ENCODE measurements at places on chromosomes 6 and 20. TPM values are rescaled to one million over a fixed set of nuclear protein-coding genes. Genes with fewer than 3 reads are reported as not detected.

- H3K27me3 ChIP-seq: no peaks in the 10 kb centered on the region
- H3K27ac ChIP-seq: no peak overlapping the region
- no peak for DNase-seq
- H3K4me3 ChIP-seq: no peak overlapping the region
Observed at GRCh38 chr6:135129136-135129856, 51.8 kb upstream of the MYB start.

GRCh38 chr6:116697480-116697879 lies 16.5 kb downstream of the KPNA5 start:
- no peaks in the 10 kb centered on the region for H3K27me3 ChIP-seq
- H3K27ac ChIP-seq: no peak overlapping the region
- DNase-seq: no peak
- no peaks in the 10 kb centered on the region for H3K36me3 ChIP-seq
- no peaks in the 10 kb centered on the region for H3K4me1 ChIP-seq

Gene HLA-DQB2
- total RNA-seq: 1.6 TPM

Gene CEP57L1
- 14.1 TPM for total RNA-seq

Gene AVP
- total RNA-seq: not detected

Gene SIGLEC1
- total RNA-seq: 2.0 TPM

GRCh38 chr6:36986704-36987047 lies 680 bp upstream of the MTCH1 start:
- DNase-seq: no peak
- peak overlapping the region; percentile 96 for H3K27ac ChIP-seq
- peaks cover 17% of the 10 kb centered on the region for H3K4me1 ChIP-seq
- no peaks in the 10 kb centered on the region for H3K36me3 ChIP-seq
- H3K27me3 ChIP-seq: no peaks in the 10 kb centered on the region

- no peak overlapping the region for H3K27ac ChIP-seq
- no peak for DNase-seq
- no peaks in the 10 kb centered on the region for H3K27me3 ChIP-seq
- no peaks in the 10 kb centered on the region for H3K4me1 ChIP-seq
Observed at GRCh38 chr6:131682442-131682841, 18.8 kb downstream of the OR2A4 start.

GRCh38 chr6:26104457-26105108 lies 17.4 kb downstream of the HFE start:
- DNase-seq: no peak
- no peaks in the 10 kb centered on the region for H3K27me3 ChIP-seq
- peak overlapping the region; percentile 70 for H3K4me3 ChIP-seq
- H3K4me1 ChIP-seq: no peaks in the 10 kb centered on the region
- H3K36me3 ChIP-seq: no peaks in the 10 kb centered on the region

Gene ZNF311
- 3.7 TPM for total RNA-seq

GRCh38 chr20:2349801-2350200 lies 30.9 kb upstream of the TGM6 start:
- no peaks in the 10 kb centered on the region for H3K27me3 ChIP-seq
- no peaks in the 10 kb centered on the region for H3K4me1 ChIP-seq
- no peak overlapping the region for H3K4me3 ChIP-seq
- DNase-seq: no peak
- no peaks in the 10 kb centered on the region for H3K36me3 ChIP-seq

Gene PSORS1C2
- total RNA-seq: not detected

GRCh38 chr6:80523010-80523409 lies 416.5 kb downstream of the BCKDHB start:
- no peaks in the 10 kb centered on the region for H3K36me3 ChIP-seq
- H3K4me3 ChIP-seq: peak overlapping the region; percentile 7
- H3K27ac ChIP-seq: no peak overlapping the region

GRCh38 chr20:51584737-51585136 lies 42.2 kb upstream of the NFATC2 start:
- H3K36me3 ChIP-seq: no peaks in the 10 kb centered on the region
- no peak overlapping the region for H3K4me3 ChIP-seq
- H3K4me1 ChIP-seq: no peaks in the 10 kb centered on the region
- no peaks in the 10 kb centered on the region for H3K27me3 ChIP-seq
- DNase-seq: no peak
- no peak overlapping the region for H3K27ac ChIP-seq

DNA sequence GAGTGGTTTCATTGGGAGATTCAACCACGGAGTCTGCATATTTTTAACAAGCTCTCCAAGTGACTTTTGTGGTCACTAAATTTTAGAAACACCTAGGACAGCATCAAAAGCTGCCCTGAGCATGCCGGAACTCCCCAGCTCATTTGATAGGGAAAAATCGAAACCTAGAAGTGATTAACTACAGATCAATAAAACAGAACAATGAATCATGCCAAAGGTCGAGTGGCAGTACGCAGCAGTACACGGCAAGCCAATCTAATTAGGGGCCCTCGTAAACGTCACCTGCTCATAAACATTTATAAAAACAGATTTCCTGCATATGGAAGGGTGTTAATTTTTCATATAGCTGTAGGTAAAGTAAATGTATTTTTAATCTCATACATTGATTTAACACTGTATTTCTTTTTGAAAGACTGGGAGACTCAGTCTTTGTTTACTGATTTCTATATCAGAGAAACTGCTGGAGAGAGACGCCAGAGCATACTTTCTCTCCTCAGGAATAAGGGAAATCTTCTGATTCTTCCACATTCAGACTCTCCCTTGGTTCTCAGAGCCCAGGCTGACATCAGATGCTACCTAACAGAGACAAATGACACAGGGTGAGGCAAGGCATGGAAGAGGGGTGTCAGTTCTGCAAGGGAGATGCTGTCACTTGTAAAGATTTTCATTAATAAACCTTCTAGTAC lies 232.5 kb downstream of the PTPRT start:
- no peak overlapping the region for H3K27ac ChIP-seq
- DNase-seq: no peak
- H3K36me3 ChIP-seq: no peaks in the 10 kb centered on the region
- no peak overlapping the region for H3K4me3 ChIP-seq
- H3K4me1 ChIP-seq: no peaks in the 10 kb centered on the region

Gene TFAP2D
- not detected for total RNA-seq

DNA sequence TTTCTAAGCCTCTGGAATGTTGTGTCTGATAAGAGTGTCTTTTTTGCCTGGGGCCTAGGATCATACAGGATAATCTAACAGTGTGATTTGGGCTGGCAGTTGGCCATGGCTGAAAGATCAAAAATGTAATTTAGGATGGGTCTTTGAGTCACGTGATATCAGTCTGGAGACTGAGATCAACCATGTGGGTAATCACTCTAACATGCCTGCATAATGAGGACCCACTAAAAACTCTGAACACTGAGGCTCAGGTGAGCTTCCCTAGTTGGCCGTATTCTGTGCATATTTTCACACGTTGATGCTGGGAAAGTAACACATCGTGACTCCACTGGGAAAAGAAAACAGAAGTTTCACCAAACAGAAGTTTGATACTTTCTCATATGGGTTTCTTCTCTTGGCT lies 6.3 kb upstream of the MMS22L start:
- no peak for DNase-seq
- no peak overlapping the region for H3K27ac ChIP-seq
- H3K4me1 ChIP-seq: no peaks in the 10 kb centered on the region
- H3K36me3 ChIP-seq: no peaks in the 10 kb centered on the region

DNA sequence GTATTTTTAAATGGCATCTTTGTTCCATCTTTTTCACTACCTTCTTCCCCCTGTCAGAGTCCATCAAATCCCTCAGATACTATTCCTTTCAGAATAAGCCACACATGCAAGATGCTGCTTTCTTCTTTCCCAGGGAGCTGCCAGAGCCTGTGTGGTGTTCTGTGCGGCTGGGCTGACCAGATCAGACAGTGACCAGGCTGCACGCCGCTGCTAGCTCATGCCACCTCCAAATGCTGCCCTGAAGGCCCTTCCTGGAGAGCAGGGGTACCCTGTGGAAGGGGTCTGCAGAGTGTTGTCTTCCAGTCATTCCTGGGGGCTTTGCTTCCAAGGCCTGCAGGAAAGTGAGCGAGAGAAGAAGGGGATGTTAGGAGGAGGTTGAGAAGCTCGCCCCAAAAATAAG lies 179.1 kb upstream of the SUPT3H start:
- no peak for DNase-seq
- no peaks in the 10 kb centered on the region for H3K4me1 ChIP-seq
- H3K27me3 ChIP-seq: no peaks in the 10 kb centered on the region
- no peaks in the 10 kb centered on the region for H3K36me3 ChIP-seq
- no peak overlapping the region for H3K4me3 ChIP-seq
- H3K27ac ChIP-seq: peak overlapping the region; percentile 72

GRCh38 chr6:64100702-64101303 lies 465.2 kb downstream of the PHF3 start:
- no peak overlapping the region for H3K4me3 ChIP-seq
- H3K36me3 ChIP-seq: no peaks in the 10 kb centered on the region
- H3K27ac ChIP-seq: no peak overlapping the region
- no peaks in the 10 kb centered on the region for H3K27me3 ChIP-seq

DNA sequence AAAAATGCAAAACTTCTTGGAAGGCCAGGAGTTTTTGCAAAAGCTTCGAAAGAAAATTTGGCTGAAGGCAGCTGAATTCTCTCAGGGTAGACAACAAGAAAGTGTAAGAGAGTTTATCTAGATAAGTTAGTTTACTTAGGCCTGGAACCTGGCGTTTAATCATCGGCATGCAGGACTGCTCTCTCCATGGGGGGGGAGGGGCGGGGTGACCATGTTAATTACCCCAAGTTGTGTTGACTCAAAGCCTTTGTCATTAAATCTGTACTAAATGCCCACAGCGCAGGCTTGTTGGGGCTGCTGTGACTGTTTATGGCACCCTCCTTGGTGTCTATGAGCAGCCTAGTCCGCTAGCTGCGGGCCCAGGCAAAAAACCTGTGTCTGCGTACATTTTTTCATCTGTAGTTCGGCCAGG lies 20.1 kb upstream of the ZNF451 start:
- no peak for DNase-seq
- no peaks in the 10 kb centered on the region for H3K27me3 ChIP-seq
- no peaks in the 10 kb centered on the region for H3K4me1 ChIP-seq
- H3K4me3 ChIP-seq: no peak overlapping the region
- H3K36me3 ChIP-seq: no peaks in the 10 kb centered on the region

Gene ZSCAN23
- 5.6 TPM for total RNA-seq

DNA sequence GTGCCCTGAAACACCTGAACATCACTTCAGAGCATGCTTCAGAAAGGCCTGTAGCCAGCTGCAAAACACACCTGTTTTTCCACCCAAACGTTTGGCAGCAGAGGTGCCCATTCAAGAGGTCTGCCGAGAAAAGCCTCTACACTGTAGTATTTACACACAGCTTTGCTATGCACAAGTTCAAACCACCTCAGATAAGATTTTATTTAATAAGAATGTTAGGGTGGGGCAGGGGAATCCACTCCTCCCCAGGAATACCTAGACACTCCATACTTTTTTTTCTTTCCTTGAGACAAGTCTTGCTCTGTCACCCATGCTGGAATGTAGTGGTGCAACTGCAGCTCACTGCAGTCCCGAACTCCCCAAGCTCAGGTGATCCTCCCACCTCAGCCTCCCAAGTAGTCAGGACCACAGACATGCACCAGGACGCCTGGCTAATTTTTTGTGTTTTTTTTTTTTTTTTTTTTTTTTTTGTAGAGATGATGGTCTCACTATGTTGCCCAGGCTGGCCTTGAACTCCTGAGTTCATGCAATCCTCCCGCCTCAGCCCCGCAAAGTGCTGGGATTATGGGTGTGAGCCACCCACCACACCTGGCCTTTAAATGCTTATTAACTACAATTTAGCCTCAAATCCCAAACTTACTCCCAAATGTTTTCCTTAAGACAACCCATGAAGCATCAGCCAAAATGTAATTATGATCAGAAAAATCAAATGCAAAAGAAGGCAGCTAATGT lies 9.7 kb downstream of the MRPL14 start:
- H3K4me3 ChIP-seq: no peak overlapping the region
- no peaks in the 10 kb centered on the region for H3K4me1 ChIP-seq
- no peaks in the 10 kb centered on the region for H3K27me3 ChIP-seq
- no peak for DNase-seq
- peak overlapping the region; percentile 80 for H3K27ac ChIP-seq

DNA sequence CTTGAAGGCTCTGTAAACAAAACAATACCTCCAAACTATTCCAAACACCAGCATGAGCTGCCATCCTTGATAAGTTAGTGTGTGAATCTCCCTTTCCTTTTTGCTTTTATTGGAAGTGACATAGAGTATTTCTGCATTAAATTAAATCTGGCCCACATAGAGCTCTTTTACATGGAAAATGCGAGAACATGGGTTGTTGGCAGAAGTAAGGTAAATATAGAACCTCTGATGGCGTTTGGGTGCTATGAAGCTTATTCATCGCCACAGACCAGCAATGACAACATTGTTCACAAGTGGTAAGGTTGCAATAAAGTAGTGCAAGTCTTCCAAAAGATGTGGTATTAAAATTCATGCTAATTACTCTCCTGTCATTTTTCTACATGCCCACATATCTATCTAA lies 445.8 kb upstream of the JAG1 start:
- no peaks in the 10 kb centered on the region for H3K4me1 ChIP-seq
- no peaks in the 10 kb centered on the region for H3K36me3 ChIP-seq
- H3K4me3 ChIP-seq: no peak overlapping the region
- no peaks in the 10 kb centered on the region for H3K27me3 ChIP-seq
- DNase-seq: no peak

DNA sequence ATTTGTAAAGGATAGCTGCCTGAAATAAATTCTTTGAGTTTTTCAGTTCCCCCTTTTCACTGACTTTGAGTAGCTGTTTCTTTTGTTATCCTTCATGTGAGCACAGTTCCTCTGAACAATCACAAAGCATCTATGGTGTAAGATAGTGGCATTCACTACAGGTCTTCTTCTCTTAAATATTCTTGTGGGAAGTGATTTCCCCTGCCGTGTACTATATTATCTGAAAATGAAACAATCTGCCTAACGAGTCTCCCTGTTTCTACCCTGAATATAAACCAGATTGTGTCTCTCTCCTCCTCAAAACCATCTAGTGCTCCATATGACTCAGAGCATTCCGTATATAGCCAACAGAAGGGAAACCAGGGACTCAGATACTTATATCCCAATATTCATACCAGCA lies 380.1 kb upstream of the SOX4 start:
- H3K27me3 ChIP-seq: no peaks in the 10 kb centered on the region
- no peak for DNase-seq
- no peak overlapping the region for H3K4me3 ChIP-seq
- H3K36me3 ChIP-seq: no peaks in the 10 kb centered on the region
- no peaks in the 10 kb centered on the region for H3K4me1 ChIP-seq

Gene ADGRF5
- 41.6 TPM for total RNA-seq

GRCh38 chr6:43547222-43547621 lies 28.6 kb downstream of the XPO5 start:
- no peak for DNase-seq
- H3K36me3 ChIP-seq: peaks cover 8% of the 10 kb centered on the region

- no peak overlapping the region for H3K27ac ChIP-seq
- no peak for DNase-seq
Observed at GRCh38 chr6:3545156-3545555, 88.3 kb upstream of the SLC22A23 start.

Measured in breast epithelium (tissue), 4 donors.